ENCODE measurements at places on chromosomes 11 and 22.

GRCh38 chr22:26615149-26615548 lies 2.7 kb downstream of the CRYBB1 start:
- no peak for DNase-seq

DNA sequence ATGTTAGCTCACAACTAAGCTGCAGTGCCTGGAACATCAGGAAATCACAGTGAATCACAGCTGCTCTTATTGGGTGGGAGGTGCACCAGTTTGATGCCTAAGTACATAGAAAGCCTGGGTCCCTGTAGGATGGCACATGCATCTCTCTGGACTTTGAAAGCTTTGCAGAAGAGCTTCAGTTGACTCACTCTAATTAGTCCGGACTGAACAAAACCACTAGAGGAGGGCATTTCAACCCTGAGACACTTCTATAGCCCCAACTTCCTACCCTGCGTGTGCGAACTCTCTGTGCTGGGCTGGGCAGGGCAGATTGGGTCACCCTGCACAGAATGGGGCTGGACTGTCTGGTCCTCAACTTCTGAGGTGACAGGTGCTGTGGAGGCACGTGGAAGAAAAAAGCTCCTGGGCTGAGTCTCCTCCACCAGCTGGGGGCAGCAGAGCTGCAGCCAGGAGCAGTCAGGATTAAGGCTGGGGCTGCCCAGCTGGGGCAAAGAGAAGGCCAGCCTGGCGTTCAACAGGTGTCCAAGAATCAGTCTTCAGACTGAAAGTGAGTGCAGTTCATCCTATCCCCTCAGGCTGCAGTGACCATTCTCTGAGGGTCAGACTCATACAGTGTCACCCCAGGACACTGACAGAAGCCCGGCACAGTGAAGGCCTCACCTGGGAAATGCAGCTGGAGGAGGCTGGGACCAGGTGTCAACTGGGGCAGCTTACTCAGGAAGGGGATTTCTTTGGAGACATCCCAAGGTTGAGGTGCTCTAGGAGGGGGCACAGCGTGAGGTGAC lies 22.1 kb downstream of the GGTLC2 start:
- DNase-seq = no peak

DNA sequence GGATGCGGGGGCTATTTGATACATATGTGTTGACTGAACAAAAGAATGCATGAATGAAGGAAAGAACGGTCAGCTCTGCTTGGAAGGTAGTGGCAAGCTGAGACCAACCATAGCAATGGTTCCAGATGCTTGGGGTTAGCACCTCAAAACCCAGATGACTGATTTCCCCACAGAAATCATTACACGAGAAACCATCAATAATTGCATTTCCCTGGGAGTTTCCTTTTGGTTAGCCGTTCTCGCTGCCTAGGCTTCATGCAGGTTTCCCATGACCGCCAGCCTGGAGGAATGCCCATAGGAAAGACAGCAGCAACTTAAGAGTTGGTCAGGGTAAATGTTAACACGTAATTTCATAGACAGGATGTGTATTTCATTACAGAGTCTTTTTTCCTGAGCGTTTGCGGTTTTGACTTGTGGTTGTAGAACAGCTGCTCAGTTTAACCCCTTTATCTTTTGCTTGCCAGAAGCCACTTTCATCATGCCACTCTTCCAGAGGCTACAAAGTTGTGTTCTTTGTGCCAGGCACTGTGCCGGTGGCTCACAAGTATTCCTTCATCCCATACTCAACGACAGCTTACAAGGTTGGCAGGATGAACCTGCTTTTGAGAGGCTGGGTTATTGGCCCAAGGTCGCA lies 2.8 kb downstream of the IL17RA start:
- no peak for DNase-seq

- no peak for DNase-seq
These were observed 26.2 kb downstream of the SUSD2 start for GRCh38 chr22:24207264-24208011.

- no peak for DNase-seq
These were observed 144.8 kb downstream of the GRIA4 start for GRCh38 chr11:105754716-105755115.

- no peak for DNase-seq
These were observed 4.8 kb upstream of the HBD start for GRCh38 chr11:5239046-5239445.

GRCh38 chr11:2433106-2433925 lies 11.0 kb downstream of the TRPM5 start:
- no peak for DNase-seq

- no peak for DNase-seq
These were observed 283.0 kb upstream of the NARS2 start for GRCh38 chr11:78857688-78858087.

- no peak for DNase-seq
These were observed 34.1 kb downstream of the OR4D9 start for GRCh38 chr11:59545179-59546020.

DNA sequence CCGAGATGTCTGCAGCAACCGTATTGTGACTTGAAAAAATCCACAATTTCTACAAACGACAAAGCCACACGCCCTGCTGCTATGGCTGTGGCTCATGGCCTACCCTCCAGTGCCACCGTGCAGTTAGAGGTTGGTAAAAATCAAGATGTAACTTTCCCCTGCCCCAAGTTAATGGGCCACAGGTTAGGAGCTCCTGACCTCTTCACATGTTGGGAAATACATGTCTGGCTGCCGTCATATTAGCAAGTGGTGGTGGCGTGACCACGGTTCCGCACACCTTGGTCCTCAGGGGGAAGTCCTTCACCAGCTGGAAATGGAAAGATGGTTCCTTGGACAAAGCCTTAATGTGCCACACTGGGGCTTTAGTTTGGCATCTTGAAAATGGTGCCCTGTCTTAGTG lies 27.4 kb upstream of the CCND1 start:
- DNase-seq = no peak

- no peak for DNase-seq
These were observed 34.3 kb downstream of the RCOR2 start for GRCh38 chr11:63882555-63883242.

GRCh38 chr11:55572548-55572947 lies 620 bp downstream of the OR4C16 start:
- DNase-seq = no peak

DNA sequence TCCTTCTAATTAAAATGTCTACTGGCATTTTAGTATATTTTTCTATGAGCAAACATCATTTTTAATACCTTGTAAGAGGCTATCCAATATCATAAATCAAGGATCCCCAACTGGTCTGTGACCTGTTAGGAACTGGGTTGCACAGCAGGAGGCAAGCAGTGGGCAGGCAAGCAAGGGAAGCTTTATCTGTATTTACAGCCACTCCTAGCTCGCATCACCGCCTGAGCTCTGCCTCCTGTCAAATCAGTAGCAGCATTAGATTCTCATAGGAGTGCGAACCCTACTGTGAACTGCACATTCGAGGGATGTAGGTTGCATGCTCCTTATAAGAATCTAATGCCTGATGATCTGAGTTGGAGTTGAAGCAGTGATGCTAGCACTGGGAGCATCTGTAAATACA lies 70.2 kb upstream of the CREB3L1 start:
- no peak for DNase-seq

DNA sequence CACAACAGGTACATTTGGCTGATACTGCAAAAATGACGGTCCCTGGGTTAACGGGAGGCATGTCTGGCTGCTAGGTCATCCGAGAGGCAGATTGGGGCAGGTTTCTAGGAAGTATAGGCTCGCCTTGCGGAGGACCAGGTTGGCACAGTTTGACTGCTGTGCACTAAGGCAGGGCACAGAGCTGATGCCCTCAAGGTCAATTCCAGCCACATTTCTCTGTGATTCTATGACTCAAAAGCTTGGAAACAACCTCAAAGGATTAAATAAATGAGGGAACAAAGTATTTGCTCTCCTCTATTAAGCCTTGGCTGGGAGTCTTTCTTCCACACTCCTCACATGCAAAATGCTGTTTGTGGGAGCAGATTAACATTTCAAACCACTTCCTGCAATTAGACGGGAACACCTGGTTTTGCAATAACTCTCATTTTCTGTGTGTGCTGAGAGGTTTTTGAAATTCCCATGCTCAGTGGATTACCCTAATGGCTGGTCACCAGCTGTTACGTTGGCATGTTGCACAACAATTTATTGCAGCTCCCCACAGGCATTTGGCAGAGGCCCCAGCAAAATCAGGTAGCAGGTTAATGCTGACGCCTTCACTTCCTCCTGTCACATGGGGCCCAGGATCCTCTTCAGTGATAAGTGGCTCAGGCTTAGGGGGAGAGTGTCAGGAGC lies 61.0 kb upstream of the PLET1 start:
- no peak for DNase-seq

GRCh38 chr11:61193596-61193995 lies 9.7 kb upstream of the PGA3 start:
- DNase-seq = no peak

DNA sequence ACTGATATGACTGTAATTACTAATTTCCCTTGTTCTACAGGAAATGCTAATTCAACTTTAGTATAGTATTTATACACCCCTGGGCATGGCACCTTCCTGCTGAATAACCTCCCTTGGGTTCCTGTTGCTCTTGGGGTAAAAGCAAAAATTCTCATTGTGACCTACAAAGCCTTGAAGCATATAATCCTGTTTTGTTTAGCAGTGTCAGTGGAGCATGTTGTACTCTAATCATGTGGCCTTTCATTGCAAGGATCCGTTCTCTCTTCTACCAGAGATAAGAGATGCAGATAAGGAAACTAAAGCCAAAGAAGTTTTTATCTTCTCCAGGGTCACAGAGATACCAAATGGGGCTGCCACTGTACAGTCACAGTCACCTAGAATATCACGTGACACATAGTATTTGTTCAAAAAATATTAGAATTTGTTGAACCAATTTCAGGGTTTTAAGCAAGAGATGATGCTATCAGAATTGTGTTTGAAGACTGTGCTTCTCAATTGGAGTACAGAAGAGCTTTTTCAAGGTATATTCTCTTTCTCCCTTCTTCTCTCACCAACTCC lies 25.1 kb downstream of the CSRP3 start:
- DNase-seq = no peak

GRCh38 chr11:74267014-74267413 lies 44.4 kb downstream of the P4HA3 start:
- no peak for DNase-seq

DNA sequence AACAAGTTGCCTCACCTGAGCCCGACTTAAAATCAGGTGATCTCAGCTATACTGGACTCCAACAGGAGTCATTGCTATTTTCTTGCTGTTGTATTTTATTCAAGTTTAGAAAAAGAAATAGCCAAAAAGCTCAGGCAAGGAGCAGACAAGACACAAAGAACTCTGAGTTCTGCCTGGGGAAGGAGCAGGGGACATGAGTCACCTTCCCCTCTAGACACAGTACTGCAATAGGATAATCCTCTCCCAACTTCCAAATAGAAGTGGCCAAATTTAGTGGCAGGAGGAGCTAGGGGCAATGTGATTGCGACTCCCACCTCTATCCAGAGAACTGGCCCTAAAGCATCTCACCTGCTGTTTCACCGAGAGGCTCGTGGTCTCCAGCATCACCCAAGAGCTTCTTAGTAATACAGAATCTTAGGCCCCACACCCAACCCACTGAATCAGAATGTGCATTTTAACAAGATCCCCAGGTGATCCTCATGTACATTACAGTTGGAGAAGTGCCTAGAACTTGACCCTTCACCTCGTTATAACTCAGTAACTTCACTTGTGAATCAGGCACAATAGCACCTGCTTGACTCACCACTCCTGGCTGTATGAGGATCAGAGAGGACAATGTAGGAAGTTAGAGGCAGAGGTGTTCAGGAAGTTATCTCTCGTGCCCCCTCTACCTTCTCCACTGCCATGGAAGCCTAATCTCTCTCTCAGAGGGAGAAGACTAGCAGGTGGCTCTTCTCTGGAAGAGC lies 56.8 kb upstream of the FBXO3 start:
- no peak for DNase-seq

GRCh38 chr11:71542879-71543777 lies 5.1 kb upstream of the KRTAP5-9 start:
- DNase-seq = no peak

DNA sequence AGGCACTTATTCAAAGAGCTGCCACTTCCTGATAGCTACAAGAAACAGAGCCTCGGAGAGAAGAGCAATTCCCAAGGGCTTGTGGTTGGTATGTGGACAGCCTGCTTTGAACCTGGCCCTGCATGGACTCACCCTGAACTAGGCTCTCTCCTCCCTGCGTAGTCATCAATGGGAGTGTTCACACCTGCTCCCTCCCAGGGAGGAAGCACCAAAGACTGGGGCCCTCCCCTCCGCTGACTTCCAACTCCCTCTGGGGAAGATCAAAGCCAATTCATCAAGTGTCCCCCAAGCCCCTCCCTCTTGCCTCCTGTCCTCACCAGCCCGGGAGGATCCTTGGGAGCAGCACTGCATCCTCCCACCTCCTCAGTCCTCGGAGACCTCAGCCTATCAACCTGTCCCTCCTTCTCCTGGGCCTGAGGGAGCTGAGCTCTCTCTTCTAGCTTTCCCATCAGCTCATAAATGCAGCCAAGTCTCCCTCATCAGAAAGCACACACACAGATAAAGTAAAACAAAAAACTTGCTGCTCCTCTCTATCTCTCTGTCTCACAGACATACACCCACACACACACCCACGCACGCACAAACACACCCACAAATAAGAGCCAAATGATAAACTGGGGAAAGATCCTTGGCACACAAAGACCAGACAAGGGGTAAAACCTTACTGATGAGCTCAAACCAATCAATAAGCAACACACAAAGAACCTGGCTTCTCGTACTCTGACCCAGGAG lies 3.3 kb downstream of the A4GALT start:
- DNase-seq = no peak

DNA sequence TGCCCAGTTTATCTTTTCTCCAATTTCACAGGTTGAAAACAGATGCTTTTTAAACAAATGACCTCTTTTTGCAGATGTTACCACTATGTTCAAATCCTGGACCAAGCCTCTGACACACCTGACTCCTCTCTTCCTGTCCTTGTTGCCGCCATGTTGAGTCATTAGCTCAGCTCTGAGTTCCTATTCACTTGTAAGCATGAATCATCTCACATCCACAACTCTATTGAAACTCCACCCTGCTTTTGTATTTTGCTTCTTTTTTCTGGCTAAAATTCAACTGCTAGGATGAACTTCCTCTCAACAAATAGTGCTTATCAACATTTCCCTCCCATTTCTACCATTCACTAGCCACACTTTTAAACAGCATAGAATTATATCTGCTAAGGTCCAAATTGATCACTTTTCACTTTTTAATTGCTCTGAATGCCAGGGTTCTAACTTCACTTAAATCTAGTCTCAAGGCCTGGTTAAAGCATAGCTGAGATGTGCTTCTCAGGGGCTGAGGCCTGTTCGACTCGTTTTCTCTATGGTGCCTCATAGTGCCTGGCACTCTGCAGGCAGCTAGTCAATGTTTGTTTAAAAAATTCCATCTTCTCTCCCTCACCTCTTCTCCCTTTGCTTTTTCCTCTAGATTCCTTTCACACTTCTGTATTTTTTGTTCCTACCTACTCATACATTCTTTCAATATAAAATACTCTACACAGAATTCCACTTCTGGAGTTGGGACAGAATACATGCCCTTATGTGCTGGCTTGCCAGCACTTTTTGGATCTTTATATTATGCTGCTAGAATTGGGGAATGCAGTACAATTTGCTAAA lies 3.9 kb downstream of the JOSD1 start:
- DNase-seq = peak; percentile 71

DNA sequence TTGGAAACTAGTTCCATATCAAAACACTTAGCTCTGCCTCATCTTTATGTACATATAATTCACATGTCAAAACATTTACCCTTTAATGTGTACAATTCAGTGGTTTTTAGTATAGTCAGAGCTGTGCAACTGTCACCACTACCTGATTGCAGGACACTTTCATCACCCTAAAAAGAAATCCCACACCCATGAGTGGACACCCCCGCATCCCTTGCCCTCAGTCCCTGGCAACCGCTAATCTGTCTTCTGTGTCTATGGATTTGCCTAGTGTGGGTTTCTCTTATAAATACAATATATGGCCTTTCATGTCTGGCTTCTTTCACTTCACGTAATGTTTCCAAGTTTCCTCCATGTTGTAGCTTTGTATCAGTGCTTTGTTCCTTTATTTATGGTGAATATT lies 8.6 kb upstream of the EMID1 start:
- no peak for DNase-seq
